ENCODE measurements at places on chromosomes 5 and 9.

DNA sequence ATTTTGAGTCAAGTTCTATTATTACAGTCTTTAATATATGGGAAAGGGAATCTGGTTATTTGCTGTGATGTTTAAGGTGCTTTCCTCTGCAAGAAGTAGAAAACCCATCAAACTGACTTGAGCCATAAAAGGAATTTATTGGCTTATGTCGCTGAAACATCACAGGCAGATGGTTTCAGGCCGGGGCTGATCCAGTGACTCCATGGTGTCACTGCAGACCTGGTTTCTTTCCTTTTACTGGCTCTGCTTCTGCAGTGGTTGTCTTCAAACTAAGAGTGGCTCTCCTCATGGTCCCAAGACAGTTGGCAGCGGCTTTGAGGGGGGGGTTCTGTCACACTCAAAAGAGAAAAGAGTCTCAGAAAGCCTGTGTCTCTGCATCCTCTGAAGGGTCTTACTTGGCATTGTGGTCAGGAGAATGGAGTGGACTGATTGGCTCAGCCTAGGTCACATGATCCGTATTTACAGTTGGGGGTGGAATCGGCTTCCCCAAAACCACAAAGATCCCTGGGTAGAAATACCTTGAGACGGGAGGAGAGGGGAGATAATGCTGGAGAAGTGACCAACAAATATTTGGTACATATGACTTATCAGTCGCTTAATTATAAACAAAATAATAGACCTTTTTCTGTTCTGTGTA is 106.3 kb downstream of the DAPK1 start:
- DNase-seq, result no peak

GRCh38 chr5:81020478-81021167 is 60.5 kb downstream of the RASGRF2 start:
- DNase-seq, result no peak

- DNase-seq, result no peak
Measured at GRCh38 chr9:131943351-131943841, 136.3 kb downstream of the MED27 start.

DNA sequence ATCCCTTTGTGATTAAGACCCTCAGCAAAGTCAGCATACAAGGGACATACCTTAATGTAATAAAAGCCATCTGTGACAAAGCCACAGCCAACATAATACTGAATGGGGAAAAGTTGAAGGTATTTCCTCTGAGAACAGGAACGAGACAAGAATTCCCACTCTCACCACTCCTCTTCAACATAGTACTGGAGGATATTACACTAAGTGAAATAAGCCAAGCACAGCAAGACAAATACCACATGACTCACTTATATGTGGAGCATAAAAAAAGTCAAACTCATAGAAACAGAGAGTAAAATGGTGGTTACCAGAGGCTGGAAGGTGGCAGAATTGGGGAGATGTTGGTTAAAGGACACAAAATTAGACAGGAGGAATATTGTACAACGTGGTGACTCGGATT is 118.1 kb upstream of the NFIL3 start:
- no peak for DNase-seq

DNA sequence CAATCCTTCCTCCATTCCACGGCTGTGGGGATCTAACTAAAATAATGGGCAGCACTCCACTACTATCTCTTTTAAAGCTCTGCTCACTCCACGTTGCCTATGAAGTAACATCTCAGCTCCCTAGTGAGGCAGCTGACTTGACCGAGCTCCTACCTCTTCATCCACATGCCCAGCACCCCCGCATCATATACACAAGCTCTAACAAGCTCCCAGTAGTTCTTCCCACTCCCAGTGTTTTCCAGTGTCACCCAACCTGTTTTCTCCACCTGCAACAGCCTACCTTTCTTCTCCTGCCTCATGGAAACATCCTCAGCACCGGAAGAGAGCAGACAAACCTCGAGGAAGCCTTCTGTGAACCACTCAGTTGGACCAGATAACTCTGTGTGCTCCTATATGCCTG is 50.5 kb downstream of the ELAVL2 start:
- no peak for DNase-seq

DNA sequence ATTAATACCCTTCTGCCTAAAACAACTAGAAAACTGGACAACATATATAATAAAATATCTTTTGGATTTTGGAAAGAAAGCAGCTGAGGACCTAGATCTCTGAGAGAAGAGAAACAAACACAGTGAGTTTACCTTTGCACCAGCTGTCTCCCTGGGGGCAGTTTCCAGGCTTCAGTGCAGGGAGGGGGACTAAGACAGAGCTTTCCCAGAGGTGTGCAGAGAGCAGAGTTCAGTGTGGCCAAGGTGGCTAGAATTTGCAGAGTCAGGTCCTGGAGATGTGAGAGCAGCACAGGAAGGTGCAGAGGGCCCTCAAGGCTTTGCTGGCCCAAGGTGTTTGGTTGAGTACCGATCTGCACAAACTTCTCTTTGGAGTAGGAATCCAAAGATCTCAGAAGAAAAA is 26.3 kb upstream of the PTPDC1 start:
- no peak for DNase-seq

GRCh38 chr9:37583522-37584121 is 7.4 kb upstream of the FBXO10 start:
- DNase-seq, result no peak

DNA sequence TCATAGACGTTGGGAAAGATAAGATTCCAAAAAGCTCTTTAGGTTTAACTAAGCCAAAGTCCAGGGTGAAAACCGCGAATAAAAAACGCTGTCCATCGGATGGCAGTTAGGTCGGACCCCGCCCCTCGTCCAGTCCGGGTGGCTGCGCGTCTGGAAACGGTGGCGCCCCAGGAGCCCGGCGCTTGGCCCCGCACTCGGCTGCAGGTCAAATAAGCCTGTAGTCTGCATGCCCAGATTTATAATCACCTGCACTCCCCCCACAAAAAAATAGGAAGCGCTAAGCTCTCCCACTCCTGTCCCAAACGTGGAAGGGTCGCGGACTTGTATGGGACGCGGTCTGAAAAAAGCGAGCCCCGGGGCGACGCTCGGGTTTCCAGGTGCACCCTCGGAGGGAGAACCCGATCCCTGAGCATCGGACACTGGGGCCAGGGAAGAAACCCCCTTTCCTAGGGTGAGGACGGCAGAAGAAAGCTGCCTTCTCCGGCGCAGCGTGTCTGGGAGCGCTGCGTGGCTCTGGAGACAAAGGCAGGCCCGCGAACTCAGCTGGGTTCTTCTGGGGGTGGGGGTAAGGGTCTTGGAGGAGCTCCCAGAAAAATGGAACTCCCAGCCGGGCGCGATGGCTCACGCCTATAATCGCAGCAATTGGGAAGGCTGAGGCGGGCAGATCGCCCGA is 923 bp upstream of the ZBTB5 start:
- DNase-seq, result peak; percentile 39

GRCh38 chr9:108412755-108413154 is 443.0 kb downstream of the ACTL7B start:
- no peak for DNase-seq

- no peak for DNase-seq
Measured at GRCh38 chr9:126051446-126052130, 275.0 kb upstream of the MVB12B start.

GRCh38 chr9:18723366-18723765 is 249.4 kb downstream of the ADAMTSL1 start:
- no peak for DNase-seq

DNA sequence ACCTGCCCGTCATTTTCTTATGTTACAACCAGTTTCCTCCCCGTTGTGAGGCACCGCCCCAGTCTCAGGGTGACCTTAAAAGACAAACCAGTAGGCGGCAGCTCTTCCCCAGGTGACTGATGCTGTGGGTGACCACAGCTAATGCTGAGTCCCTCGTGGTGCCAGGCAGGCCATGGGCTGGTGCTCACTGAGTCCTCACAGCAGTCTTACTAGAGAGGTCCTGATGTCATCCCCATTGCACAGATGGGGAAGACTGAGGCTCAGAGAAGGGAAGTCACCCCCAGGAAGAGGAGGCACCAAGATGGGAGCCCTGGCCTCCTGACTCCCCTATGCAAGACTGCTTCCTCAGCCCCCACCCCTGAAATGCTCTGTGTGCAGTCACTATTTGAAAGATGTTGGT is 978 bp downstream of the CFAP157 start:
- no peak for DNase-seq

DNA sequence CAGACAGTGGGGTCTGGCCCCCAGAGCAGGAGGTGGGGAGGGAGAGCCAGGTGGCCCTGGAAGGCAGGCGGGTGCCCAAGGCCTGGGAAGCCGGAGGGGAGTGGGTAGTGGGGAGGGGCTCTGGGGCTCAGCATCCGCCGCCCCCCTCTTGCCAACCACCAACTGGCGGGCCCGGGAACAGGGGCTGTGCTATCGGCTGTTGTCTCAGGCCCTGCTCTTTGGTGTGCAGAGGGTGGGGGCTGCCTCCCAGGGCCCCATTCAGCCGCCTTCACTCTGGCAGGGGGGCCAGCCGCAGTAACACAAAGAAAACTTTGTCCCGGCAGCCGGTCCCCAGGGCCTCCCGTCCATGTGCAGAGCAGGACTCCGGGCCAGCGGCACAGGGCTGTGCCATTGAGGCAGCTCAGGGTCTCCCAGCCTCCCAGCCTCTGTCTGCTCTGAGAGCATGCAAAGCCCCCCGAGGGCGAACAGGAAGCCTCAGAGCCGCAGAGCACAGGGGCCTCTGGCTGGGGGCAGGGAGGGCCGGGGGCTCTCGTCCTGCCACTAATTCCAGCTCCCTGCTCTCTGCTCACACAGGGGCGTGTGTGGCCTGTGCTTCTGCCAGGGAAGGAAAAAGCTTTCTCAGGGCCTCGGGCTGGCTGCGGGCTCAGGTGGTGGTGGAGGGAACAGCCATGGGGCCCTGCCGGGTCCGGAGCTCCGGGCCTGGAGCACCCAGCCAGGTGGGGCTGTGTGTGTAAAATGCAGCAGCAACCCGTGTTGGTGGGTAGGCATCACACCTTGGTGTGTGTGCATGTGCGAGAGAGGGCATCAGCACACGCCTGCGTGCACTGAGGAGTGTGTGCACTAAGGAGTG is 54.2 kb upstream of the NOTCH1 start:
- no peak for DNase-seq

GRCh38 chr5:109826426-109826825 is 136.7 kb downstream of the MAN2A1 start:
- no peak for DNase-seq

GRCh38 chr9:69379270-69379982 is 54.4 kb downstream of the ENTREP1 start:
- no peak for DNase-seq

- DNase-seq, result no peak
Measured at GRCh38 chr5:100889165-100889743, 13.8 kb downstream of the ST8SIA4 start.

GRCh38 chr5:56909294-56910209 is at the start of gene SETD9:
Gene SETD9 (plus strand): TSS chr5:56909596. CDS start chr5:56909646, 50 bp downstream.
- peak; percentile 92 for DNase-seq

- peak; percentile 2 for DNase-seq
Measured at GRCh38 chr5:80318212-80318611, 1.6 kb upstream of the SPZ1 start.

DNA sequence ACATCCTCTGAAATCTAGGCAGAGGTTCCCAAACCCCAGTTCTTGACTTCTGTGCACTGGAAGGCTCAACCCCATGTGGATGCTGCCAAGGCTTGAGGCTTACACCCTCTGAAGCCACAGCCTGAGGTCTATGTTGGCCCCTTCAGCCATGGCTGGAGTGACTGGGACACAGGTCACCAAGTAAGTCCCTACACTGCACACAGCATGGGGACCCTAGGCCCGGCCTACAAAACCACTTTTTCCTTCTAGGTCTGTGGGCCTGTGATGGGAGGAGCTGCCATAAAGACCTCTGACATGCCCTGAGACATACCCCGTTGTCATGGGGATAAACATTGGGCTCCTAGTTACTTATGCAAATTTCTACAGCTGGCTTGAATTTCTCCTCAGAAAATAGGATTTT is 418.8 kb upstream of the CCNH start:
- DNase-seq, result no peak

DNA sequence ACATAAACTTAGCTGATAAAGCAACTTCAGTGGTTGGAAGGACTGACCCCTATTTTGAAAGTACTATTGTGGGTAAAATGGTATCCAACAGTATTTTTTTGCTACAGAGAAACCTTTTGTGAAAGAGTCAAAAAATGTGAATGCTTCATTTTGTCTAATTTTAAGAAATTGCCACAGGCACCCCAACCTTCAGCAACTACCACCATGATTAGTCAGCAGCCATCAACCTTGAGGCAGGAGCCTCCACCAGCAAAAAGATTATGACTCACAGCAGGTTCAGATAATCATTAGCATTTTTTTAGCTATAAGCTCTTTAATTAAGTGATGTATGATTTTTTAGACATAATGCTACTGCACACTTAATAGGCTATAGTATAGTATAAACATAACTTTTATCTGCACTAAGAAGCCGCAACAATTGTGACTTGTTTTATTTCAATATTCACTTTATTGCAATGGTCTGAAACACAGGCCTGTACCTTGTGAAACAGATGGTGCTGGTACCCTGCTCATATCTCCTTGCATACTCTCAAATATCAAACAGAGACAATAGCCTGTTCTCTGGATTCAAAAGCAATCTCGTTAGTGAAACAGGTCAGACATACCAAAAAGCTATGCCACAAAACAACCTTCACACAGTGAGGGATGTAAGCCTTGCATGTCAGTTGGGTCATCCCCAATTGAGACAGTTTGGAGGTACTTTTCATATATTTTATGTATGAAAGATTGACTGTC is 261.2 kb upstream of the FAM174A start:
- DNase-seq, result no peak

DNA sequence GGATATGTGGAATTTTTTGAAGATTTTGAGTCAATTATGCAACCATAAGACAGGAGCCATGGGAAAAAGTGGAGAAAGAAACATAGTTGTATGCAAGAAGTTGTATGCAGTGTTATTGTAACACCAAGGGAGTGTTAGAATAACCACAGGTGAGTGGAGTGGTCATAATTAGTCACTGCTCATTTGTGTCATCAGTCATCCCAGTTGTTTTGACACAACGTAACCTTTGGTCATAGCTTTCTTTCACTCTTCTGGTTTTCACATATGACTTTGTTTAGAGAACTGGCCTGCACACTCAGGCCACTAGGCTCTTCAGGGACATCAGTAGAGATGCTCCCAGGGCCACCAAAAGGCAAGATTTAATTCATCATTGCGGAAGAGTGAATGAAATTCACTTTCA is 158.7 kb upstream of the HMHB1 start:
- no peak for DNase-seq

- peak; percentile 13 for DNase-seq
Measured at GRCh38 chr9:80648336-80648735, 1041.0 kb downstream of the TLE1 start.

All from amniotic stem cell (primary cell).